Right lobe of liver (tissue), 6 donors: ENCODE measurements at places on chromosomes 4 and X.
A peak's percentile ranks its signal among the peaks of the same experiment; 100 is the strongest.

- DNase-seq: no peak
Observed at GRCh38 chr4:26899991-26900390, 39.4 kb downstream of the STIM2 start.

DNA sequence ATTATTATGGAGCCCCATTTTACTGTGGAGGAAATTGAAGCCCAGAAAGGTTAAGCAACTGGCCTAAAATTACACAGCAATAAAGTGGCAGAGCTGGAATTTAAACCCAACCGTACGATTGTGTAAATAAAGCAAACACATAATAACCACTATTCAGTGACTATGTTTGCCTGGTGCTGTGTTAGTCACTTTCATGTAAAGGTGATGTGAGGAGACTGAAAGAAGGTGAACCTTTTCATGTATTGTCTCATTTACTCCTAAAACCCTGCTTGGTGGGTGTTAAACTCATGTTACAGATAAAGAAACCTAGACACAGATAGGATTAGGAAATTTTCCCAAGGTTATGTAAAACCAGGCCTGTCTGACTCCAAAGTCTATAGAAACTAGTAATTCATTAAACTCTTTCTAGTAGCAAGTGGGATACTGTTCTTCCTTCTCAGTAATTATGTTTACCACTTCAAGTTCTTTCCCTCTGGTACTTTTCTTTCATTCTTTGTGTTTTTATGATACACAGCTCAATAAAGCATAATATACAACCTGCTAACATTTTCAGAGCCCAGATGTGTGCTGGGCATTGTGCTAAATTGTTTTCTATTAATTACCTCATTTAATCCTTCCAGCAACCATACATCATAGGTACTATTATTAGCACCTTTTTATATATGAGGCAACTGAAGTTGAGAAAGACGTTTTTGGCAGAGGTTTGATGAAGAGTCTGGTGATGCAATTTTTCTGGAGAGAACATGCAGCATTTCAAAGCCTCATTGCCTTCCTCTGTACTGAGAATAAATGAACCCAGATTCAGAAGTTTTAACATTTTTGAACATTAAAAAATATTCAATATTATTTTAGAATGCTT, 202.7 kb downstream of the SPRY1 start:
- DNase-seq: no peak

DNA sequence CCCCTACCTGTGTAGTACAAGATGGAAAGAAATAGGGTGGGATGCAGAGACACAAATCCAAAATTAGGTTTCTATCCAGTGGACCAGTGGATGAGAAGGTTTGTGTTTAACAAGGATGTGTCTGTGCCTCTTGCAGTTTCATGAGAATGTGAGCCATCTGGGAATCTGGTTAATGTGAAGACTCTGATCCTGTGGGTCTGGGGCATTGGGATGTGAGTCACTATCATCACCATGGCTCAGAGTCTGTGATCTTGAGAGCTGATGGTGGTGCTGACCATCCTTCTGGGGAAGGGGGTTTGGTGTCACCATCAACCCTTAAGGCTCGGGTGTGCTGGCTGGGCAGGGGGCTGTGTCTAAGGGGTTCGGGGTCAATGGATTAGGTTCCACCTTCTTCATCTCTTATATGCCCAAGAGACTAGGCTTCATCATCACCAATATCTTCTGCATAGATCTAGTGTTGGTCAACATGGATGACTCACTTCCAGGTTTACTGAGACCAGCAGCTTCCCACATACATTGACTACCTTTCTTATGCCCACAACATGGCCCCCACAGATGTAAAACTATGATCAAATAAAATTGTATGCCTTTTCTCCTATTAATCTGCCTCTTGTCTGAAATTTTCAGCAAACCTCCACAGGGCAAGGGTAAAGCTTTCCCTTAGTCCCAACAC, 65.7 kb upstream of the MID1 start:
- DNase-seq: no peak

GRCh38 chr4:24475756-24476155, 108.6 kb downstream of the DHX15 start:
- DNase-seq: no peak

DNA sequence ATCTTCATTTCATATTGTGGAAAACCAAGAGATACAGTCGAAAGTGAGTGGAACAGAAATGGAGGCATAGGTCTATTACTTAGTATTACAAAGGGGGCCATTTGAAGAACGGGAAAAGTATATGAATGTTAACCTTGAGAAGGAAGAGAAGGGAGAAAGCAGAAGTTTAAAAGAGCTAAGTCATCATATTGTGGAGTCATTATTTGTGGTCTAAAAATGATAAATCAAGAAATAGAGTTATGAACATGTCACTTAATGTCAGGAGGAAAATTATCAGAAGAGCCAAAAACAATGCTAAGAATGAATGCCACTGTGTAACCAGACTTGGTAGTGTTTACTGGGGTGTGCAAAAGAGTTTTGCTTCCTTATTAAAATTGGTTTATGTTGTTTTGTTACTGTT, 589.5 kb upstream of the LCORL start:
- DNase-seq: no peak

DNA sequence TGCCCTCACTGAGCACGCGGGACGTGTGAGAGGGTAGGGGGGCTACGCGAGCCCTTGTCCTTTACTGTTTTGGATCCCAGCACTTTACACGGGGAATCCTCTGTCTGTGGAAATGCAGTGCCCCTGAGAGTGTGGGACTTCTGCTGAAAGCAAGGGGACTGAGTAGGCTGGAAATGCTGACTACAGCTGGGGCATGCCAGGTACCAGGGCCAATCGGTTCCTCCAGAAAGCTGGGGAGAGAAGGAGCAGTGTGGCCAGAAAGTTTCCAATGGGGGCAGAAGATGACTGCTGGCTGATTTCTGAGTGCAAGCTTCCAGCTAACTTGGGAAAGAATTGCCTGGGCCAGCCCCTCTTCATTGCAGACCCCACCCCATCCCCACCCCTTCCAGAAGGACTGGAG, 1.5 kb downstream of the NHSL2 start:
- DNase-seq: no peak

DNA sequence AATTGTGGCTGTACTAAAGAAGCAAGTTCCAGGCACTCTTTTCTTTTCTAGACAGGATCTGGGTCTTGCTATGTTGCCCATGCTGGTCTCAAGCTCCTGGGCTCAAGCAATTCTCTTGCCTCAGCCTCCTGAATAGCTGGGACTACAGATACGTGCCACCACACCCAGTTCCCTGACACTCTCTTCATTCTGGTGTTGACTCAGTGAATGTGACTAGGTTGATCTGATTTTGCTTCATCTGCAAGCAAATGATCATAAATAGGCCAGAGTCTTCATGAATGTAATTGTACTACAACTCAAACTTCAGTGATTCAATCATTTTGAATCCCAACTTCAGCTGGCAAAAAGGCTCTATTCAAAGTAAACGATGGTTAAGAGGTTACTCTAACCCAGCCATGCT, 78.5 kb downstream of the APBB2 start:
- DNase-seq: no peak

- DNase-seq: no peak
Observed at GRCh38 chrX:15749642-15750610, 11.9 kb downstream of the CA5B start.

DNA sequence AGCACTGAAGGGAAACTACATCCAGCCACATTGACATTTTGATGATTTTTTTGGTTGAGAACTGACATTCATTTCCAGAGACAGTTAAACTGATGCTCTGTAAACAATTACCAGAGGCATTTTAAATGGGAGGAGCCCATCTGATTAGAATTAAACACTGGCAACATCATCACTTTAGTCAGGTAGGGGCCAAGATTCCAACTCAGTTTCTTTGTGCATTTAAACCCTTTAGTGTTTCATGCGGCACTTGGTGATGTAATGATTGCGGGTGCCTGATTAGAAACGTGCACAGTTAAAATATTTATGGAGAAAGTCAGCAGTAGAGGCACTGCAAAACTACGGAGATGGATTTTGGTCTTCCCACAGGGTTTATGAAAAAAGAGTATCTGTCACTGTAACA, 16.1 kb downstream of the TNIP3 start:
- DNase-seq: no peak

- DNase-seq: no peak
Observed at GRCh38 chr4:81326581-81326980, 111.6 kb upstream of the PRKG2 start.

GRCh38 chr4:986879-987623, at the start of gene IDUA:
TSS of gene IDUA (plus strand) at chr4:987044. CDS start at chr4:987085, 41 bp downstream.
- DNase-seq: peak; percentile 93

DNA sequence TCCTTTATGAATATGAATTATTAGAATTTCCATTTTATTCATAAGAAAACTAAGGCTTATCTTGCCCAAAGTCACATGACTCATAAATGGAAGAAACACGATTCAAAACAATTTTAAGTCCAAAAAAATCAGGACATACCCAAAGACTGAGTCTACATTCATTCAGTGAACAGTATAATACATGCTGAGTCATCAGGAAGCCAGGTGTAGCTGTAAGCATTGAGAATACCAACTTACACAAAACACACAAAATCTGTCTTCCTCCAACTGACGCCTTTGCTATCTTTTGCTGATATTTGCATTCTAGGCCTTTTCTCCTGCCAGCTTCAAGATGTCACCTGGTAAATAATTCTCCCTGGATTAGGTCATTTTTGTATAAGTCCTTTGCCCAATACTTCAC, 520.1 kb upstream of the GALNT7 start:
- no peak for DNase-seq

- no peak for DNase-seq
Observed at GRCh38 chr4:175805846-175806245, 6.2 kb downstream of the GPM6A start.
